Stimulated activated CD8-positive, alpha-beta memory T cell treated with anti-CD3 and anti-CD28 coated beads, Interleukin-4, amount 100 ng/mL, for 1 hour (primary cell): ENCODE measurements at places on chromosomes 12 and 14.

DNA sequence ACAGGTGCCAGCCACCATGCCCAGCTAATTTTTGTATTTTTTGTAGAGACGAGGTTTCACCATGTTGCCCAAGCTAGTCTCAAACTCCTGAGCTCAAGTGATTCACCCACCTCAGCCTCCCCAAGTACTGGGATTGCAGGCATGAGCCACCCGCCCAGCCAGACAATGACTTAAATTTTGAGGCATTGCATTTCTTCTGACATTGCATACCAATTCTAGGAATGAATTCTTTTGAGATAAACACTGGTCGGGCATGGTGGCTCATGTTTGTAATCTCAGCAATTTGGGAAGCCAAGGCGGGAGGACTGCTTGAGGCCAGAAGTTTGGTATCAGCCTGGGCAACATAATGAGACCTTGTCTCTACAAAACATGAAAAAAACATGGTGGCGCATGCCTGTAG, 2.5 kb upstream of the CELA1 start:
- no peak for DNase-seq

GRCh38 chr12:106647793-106648514, 65.2 kb downstream of the RFX4 start:
- DNase-seq, result no peak

DNA sequence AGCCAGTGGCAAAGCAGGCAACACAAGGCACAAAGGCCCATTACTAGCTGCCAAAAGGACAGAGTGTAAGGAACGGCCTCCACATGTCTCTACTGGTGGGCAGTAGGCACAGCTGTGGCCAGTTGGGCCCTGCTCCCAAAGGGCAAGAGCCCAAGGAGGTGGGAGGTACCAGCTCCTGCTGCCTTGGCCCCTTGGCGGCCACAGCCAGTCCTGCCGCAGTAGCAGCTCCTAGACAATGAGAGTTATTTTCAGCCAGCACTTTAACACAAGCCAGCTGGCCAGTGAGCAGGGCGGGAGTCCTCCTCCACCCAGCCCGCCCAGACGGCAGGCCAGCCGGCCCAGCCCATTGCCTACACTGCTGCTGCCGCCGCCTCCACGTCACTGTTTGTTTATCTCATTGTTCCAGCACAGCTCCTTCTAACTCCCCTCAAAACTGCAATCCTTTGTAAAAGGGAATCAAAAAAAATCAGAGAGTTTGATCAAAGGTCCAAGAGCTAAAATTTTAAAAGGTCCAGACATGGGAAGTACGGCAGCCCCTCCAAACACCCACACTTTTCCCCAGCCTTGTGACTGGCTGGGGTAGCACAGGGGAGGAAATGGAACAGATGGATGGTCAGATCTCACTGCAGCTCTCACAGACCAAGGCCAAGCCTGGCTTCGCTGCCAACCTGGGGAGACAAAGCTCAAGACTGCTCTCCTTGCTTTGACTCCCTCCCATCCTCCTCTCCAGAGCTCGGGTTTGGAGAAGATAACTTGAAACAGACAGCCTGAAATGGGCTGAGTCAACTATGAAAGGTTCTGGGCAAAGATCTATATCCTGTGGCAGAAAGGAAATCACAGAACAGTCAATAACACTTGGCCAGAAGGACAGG, 33.5 kb downstream of the FMNL3 start:
- no peak for DNase-seq

DNA sequence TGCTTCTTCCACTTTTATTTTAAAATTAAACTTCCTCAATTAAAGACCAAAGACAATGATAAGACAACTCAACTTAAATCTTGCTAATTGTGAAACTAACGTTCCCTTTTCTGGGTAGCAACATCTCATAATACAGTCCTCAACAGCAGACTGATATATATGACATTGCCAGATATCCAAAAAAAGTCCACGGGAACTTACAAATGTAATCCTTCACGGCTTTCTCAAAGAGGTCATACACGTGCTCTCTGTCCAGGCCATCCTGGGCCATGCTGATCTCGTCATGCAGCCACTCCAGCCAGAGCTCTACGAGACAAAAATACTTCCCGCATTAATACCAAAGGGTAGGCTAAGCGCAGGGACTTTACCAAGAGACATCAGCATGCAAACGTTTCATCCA, 13.3 kb downstream of the SART3 start:
- no peak for DNase-seq

- no peak for DNase-seq
Measured at GRCh38 chr14:34571771-34572170, 32.3 kb upstream of the EAPP start.

- DNase-seq, result no peak
Measured at GRCh38 chr14:63200035-63200740, 4.1 kb upstream of the RHOJ start.

- DNase-seq, result no peak
Measured at GRCh38 chr14:92005019-92005418, 34.8 kb downstream of the TRIP11 start.

- no peak for DNase-seq
Measured at GRCh38 chr12:113759135-113759534, 207.0 kb downstream of the RBM19 start.

DNA sequence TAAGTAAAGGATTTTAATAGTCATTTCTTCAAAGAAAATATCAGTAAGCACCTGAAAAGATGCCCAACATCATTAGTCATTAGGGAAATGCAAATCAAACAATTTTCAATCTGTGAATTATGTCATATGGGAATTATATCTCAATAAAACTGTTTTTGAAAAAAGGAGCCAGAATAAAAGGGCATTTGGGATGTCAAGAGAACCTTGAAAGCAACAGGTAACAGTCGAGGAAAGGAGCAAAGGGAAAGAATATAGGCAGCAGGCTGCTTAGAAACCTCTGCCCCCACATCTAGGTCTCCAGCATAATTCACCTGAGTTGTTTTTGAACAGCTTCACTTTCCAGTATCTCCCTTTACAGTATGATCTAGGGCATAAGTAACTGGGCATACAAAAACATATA, 12.2 kb downstream of the RAD9B start:
- DNase-seq, result no peak

GRCh38 chr12:113921430-113921829, 44.7 kb downstream of the RBM19 start:
- DNase-seq, result no peak

- no peak for DNase-seq
Measured at GRCh38 chr12:24172031-24172772, 222.7 kb upstream of the SOX5 start.

DNA sequence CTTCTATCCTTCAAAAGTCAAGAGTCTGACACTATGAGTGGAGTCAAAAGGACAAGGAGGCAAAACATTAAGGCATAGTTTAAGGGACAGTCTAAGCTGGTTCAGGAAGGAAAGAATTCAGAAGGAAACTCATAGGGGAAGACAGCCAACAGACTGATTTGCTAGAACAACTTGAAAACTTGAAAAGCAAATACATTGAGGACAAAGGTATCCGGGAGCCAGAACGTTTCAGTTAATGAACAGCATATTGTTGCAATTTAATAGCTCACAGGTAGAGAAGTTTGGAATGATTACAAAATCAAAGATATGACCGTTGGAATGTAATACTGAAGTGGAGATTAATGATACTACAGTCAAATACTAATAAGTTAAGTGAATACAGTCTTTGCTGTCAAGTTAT, 312.8 kb upstream of the RPL10L start:
- no peak for DNase-seq

DNA sequence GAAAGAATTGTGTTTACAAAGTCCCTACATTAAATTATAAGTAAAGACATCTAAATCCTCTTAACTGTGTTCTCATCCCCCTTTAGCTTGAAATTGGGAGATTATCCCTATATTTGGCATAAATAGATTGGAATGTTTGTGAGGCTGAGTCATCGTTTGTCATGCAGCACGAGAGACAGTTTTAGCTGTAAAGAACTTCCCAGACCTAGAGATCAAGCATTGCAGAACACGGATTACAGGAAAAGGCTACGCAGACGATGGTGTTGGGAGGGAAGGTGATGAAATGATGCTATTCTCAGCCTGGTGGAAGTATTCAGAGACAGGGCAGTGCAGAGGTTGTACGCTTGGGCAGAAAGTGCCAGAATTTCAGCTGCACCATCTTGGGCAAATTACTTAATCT, 93.8 kb downstream of the PTPRB start:
- no peak for DNase-seq

DNA sequence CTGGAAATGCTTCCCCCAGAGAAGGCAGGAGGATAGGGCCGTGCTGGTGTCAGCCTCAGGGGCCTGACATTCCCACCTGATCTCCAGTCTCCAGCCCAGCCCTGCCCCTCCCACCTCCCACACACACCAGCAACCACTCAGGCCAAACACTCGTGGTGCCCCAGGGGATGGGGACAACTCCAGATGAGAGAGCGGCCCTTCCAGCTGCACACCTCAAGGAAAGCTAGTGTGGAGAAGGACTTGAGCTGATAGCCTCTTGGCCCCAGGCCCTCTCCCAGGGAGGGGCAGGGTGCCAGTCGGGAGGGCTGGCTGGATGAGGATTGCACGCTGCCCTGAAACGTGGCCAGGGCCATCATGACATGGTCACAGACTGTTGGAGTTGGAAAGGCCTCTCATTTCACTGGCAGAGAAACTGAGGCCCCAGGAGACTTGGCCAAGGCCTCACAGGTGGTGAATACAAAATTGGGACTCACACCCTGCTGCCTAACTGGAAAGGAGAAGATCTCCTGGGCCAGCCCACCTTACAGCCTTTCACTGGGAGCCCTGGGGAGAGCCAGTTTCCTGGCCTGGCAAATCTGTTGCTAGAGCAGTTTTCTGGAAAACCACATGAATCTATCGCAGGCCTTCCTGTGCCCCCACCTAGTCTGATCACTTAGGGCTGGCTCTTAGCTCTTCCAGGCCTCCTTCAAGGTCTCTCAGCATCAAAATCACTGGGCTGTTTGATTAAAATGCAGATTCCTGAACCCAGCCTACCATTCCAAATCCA, 52.1 kb downstream of the IRF2BPL start:
- no peak for DNase-seq

DNA sequence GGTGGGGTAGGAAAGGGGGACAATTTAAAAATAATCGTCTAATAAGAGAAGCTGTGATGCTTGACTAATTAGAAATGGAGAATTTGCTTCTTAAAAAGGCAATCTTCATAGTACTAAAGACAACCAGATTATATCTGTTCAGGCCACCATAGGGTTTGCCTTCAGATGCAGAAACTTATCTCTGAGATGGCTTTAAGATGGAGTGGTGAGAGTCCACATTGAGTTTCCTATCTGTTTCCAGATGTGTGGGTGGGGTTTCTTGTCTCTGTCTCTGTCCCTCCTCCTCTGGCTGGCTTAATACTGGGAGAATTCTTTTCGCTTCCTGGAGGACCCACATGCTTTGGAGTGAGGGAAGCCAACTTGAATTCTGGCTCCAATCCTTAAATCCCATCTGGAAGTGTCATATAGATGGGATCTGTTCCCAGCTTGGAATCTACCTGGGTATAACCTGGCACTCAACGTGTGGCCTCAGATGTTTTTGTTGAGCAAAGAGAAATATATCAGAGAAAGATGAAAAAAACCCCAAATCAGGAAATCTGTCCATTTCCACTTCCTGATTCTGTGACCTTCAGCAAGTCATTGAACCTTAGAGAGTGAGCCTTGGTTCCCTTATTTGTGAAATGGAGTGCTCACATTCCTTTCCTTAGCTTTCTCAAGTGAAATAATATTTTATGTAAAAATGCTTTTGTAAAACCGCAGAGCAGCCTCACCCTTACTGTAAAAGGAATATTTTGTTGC, 66.4 kb downstream of the CHST11 start:
- DNase-seq, result no peak

GRCh38 chr12:94265539-94265938, 117.2 kb downstream of the PLXNC1 start:
- DNase-seq, result no peak

DNA sequence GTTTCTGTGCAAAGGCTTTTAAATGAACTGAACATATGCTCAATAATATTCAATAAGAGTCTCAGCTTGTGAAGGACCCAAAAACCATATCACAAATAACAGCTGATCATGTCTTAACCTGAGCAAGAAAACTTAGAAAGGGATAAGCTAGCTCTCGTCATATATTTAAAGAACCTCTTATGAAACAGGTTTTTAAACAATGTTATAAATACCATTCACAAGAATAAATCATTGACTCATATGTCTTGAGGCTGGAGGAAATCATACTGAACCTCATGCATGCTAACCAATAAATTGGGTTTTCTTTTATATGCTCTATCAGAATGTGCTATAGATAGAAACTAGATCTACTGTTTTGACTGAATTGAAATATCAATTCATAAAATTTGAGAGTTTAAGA, 426.9 kb downstream of the NOVA1 start:
- DNase-seq, result no peak

GRCh38 chr12:64070454-64070853, 151.6 kb downstream of the KICS2 start:
- DNase-seq, result no peak

GRCh38 chr12:52029685-52030084, 21.6 kb upstream of the NR4A1 start:
- no peak for DNase-seq

- DNase-seq, result no peak
Measured at GRCh38 chr14:78028471-78028870, 141.7 kb upstream of the NRXN3 start.

DNA sequence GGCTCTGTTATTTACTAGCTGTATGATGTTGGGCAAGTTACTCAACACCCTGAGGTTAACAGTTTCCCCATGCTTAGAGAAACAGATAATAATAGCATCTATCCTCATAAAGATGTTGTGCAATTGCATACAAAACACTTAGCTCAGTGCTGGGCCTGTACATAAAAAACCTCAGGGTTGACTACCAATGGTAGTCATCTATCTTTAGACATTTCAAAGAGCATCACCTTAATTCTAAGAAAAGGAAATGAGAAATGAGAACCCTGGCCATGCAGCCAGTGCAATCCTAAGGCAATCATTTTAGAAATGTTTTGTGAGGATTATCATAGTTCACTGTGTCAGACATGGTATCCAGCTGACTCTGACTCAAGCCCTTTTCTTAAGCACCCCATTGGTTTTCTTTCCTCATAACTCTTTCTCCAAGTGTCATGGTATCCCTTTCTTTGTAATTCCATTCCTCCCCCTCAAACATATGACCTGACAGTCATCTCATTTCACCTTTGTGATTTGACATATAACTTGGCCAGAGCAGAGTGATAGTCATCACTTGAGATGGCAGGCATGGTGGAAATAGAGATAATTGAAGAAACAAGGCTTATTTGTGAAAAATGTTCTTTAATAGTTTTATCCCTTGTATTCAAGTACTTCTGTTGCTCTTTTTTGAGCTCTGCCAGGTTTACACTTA, 29.5 kb upstream of the OSBPL8 start:
- no peak for DNase-seq

GRCh38 chr12:131671871-131672270, 39.0 kb upstream of the SFSWAP start:
- DNase-seq, result no peak

- DNase-seq, result no peak
Measured at GRCh38 chr12:128818065-128819022, 5.4 kb downstream of the SLC15A4 start.

DNA sequence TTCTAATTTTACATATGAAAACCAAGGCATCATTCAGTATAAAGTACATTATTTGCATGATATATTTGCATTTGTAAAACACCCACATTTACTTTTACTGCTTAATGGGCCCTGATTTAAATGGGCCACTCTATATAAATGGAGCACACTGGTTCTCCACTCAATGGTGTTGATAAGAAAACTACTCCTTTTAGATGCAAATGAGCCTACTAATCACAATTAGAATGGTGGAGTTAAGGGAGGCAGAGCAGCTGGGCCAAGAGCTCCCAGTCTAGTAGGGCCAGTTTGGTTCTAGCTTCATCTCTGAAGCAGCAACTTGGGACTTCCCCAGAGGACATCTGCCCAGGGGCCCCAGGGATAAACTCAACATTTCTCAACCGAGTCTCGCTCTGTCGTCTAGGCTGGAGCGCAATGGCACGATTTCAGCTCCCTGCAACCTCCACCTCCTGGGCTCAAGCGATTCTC, 120.7 kb downstream of the FOXN3 start:
- DNase-seq, result no peak

GRCh38 chr14:97578982-97579548, 781.9 kb downstream of the VRK1 start:
- no peak for DNase-seq
